T-helper 17 cell (primary cell): ENCODE measurements at places on chromosomes 2 and 18.

DNA sequence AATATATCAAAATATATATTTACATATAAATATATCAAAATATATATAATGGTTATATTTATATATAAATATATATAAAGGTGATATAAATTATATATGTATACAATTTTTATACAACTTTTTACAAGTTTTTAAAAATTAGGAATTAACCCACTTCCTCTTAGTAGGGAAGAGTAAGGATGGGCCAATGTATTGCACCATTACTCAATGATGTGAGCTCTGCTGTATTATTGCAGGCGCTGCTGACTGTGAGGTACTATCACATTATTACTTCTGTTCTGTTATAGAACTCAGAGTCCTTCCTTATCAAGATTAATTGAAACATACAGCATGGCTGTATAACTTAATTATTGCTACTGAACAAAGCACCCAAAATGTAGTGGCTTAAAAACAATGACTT is 46.0 kb downstream of the CCDC195 start:
- DNase-seq: no peak

DNA sequence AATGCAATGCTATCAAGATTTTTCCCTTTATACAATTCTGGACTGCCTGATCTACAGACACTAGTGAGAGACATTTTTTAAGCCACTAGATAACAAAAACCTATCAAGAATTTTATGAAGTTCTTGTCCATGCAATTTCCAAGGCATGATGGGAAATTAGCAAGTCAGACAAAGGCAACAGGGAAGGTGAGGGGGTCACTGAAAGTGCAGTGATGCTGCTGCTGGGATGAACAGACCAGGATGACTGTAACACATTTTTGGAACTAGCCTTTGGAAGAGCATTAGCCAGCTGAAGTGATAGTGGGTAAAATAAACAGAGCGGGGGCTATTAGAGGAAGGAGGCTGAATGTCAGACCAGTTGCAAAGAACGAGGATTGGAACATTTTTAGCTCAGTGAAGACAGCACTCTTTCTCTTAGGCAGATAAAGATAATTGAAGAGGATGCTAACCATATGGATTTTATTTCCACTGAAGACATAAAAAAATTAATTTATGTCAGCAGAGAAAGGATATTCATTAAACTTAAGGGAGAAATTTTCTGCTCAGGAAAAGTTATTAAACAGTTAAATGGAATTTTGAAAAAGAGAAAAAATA is 17.9 kb downstream of the NRXN1 start:
- no peak for DNase-seq

DNA sequence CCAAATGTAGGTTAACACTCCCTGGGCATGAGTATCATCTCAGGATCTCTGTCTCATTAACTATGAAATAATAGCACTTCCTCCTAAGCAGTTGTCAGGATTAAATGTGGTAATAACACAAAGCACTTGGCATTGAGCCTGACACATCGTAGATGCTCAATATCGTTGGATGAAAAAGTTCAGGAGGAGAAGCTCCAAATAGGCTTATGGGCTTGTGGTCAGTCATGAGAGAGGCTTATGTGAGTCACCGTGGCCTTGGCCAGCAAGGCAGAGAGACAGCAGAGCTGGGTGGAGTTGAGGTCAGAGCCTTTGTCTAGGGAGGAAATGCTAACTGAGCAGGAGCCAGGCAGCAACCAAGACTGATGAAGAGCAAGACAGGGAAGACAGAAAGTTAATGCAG is 68.3 kb upstream of the PPM1B start:
- no peak for DNase-seq

DNA sequence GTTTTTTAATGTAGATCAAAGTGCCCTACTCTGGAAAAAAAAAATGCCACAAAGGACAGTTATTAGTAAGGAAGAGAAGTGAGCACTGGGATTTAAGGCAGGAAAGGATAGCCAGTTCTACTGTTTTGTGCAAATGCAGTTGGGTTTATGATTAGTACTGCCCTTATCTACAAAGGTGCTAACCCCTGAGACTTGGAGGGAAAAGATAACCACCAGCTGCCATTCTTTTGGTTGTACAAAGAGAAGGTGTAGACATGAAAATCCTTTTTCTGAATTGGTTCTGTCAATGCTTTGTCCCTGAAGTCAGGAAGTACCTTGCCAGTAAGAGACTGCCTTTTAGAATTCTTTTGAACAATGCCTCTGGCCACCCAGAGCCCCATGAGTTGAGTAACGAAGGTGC is 11.3 kb downstream of the APLF start:
- no peak for DNase-seq

DNA sequence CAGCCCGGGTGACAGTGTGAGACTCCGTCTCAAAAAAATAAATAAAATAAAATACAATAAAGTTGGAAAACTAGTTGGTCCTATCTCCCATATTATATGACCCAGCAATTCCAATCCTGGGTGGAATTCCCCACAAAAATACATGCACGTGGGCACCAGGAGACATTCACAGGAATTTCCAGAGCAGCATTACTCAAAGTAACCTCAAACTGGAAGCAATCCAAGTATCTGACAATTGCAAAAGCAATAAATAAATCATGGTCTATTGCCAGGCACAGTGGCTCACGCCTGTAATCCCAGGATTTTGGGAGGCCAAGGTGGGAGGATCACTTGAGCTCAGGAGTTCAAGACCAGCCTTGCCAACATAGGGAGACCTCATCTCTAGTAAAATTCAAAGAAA is 101.2 kb upstream of the MAP4K4 start:
- no peak for DNase-seq

GRCh38 chr2:10380048-10380926 is 67.8 kb downstream of the ODC1 start:
- DNase-seq: no peak

DNA sequence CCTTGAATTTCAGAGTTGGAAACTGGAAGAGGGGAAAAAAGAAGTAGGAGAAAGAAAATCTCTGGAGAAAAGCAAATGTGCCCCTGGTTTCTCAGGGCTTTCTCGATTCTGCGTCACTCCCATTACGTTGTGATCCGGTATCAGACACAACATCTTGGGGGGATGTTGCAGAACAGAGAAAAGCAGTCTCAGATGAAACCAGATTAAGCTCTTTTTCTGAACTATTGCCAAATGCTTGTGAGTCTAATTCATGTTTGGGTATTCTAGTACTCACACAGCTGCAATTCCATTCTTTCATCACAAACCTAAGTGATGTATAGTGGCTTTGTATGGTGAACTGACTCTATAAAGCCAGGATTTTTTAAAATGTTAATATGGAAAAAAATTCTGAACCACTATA is 233.2 kb downstream of the TCF4 start:
- DNase-seq: no peak
